NCI-H748 treated with DMSO at 0.1 percent for 48 hours (cell line): ENCODE measurements at places on chromosomes 7 and 10.

DNA sequence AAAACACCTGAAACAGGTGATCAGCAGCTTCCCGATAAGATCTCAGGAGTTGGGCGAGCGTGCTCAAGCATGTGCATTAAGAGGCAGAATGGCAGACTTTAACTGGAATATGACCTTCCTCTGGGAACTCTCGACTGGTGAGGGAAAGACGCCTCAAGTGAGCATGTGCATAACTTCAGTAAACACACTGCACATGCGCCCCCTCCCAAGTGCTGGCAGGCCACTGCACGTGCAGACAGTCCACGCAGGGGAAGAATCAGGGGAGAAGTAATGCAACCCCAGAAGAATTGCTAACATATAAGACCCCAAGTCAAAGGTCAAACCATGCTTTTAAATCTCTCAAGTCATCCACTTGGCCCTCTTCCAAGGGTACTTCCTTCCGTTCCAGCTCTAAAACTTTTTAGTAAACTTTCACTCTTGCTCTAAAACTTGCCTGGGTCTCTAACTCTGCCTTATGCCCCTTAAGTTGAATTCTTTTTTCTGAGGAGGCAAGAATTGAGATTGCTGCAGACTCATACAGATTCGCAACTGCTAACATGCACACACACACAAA, 541.0 kb downstream of the TNS3 start:
- DNase-seq, result no peak

GRCh38 chr7:90412458-90413184, 9.4 kb downstream of the CLDN12 start:
- DNase-seq, result no peak

DNA sequence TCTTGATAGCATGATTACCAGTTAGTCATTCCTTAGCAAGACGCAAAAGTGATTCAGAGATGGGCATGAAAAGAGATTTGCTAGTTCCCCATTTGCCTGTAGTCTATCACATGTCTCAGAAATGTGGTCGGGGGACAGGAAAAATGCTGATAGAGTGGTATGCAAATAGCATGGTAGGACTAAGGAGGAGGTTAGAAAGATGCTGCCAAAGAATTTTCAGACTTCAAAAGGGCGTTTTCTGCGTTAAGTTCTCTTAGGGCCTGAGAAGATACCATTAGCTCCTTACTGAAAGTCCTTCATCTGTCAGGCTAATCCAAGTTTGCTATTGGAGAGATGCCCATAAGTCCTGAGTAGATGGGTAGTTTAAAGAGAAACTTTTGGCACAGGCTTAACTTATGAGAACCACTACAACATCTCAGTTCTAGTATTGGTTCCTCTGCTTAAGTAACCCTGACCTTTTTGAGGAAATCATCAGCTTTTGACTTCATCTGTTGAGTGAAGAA, 2.7 kb downstream of the CALD1 start:
- DNase-seq, result no peak

GRCh38 chr7:40329601-40330153, 194.9 kb downstream of the SUGCT start:
- DNase-seq, result peak; percentile 11

DNA sequence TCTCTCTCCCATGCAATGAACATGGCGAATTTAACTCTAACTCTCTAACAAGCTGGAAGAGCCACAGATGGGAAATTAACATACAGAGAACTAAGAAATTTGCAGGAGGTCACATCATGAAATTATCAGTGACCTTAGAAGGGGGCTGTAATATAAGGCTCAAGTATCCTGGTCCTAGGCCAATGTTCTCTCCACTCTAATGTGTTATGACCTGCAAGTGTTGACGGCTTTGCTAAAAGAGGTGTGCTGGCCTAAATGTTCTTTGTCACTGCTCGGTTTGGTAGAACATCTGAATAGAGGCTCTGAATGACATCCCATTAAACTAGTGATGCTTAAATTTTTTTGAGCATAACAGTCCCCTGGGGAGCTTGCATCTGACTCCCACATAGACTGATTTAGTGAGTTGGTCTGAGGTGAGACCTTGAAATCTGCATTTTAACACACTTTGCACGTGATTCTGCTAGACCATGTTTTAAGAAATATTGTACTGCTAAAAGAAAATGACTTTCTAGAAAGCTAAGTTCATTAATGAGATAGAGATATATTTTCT, 129.3 kb downstream of the GFRA1 start:
- DNase-seq, result no peak

DNA sequence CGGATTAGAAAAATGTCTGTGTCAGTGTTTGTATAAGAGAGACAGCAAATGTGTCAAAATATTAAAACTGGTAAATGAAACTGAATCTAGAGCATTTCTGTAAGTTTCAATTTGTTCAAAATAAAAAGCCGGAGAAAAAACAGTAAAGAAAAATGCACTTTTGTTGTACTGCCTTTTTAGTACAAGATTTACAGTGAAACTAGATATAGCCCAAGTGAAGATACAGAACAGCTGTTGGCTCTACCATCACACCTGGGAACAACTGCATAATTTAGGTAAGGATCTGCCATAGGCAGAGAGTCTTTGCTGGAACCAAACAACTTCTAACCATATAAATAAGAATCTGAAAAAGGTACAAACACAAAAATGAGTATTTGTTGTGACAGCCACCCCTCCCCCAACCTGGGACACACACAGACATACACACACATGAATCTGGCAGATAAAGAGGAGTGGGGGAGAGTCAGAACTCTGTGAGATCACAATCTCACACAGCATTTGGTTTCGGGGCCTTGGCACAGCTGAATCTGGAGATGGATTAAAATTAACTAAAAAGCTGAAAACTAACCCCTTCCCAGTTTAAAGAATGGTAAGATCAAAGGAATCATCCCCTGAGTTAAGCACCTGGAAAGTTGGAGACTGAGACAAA, 54.8 kb downstream of the DPY19L1 start:
- DNase-seq, result no peak

DNA sequence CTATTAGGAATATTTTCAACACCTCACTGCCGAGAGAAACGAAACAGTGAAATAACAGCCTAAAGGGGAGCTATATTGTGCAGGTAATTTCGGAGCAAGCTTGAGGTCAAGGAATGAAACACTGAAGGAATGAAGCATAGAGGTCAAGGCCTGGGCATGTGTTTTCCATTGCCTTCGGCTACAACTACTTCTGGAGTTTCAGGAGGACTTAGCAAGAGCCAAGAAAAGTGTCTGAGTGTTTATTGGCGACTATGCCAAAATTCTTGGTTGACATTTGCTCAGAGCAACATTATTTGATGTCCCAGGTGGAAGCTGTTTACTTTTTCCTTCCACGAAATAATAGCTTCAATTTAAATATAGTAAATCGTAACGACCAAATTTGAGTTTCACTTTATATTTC, 89.6 kb upstream of the IFRD1 start:
- DNase-seq, result no peak

DNA sequence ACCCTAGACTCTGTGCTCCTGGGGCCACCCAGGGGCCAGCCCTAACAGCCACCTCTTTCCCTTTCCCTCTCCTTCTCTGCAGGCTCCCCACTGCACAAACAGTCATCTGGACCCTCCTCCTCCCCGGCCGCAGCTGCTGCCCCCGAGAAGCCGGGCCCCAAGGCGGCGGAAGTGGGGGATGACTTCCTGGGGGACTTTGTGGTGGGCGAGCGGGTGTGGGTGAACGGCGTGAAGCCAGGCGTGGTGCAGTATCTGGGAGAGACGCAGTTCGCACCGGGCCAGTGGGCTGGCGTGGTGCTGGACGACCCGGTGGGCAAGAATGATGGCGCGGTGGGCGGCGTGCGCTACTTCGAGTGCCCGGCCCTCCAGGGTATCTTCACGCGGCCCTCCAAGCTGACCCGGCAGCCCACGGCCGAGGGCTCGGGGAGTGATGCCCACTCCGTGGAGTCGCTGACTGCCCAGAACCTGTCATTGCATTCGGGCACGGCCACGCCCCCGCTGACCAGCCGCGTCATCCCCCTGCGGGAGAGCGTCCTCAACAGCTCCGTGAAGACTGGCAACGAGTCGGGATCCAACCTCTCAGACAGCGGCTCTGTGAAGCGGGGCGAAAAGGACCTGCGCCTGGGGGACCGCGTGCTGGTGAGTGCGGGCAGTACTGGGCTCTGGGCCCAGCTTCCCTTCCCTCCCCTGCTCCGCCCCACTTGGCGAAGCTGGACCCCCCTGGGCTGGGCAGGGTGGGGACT, 49.3 kb downstream of the CLIP2 start:
- no peak for DNase-seq

DNA sequence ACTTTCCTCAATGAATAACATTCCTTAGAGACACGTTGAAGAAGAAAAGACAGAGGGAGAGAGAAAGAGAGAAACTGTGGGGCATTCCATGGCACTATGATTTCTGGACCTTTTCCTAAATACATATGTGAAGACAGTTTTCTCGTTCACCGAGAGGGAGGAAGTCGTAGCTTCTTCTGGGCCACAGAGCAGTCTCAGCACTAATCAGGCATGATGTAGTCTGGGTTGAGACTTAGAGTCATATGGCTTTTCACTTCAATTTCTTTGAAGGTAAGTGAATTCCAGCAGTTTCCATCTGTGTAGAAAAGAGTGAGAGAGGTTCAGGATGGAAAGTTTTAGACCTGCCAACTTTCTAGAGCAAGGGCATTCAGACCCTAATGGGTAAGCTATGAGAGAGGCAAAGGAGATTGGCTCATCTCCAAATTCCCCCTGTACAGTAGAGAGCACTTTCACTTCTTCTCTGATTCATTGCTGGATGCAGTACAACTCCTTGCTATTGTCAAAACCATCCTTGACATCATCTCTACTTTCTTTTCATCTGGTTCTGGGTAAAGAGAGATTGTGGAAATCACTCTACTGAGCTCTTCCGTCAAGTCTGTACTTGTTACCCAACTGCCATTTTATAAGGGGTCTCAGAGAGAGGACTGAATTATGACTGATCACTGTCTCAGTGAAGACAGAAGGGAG, 31.5 kb upstream of the OR9A4 start:
- DNase-seq, result no peak

DNA sequence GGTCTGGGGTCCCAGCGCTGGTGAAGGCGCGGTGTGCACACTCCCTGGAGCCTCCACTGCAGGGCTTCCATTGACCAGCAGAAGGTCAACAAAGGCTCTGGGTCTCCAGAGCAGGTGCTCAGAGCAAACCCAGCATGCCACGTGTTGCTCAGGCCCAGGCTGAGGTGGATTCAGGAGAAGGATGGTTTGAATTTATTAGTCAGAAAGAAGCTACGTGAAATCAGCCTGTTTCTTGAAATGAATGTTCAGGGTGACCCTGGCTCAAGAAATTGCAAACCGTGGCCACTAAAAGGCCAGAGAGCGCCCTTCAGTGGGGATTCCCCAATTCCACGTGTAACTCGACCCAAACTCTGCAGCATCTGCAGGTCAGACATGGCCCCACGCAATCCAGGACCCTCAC, 82.7 kb upstream of the PFKP start:
- no peak for DNase-seq

DNA sequence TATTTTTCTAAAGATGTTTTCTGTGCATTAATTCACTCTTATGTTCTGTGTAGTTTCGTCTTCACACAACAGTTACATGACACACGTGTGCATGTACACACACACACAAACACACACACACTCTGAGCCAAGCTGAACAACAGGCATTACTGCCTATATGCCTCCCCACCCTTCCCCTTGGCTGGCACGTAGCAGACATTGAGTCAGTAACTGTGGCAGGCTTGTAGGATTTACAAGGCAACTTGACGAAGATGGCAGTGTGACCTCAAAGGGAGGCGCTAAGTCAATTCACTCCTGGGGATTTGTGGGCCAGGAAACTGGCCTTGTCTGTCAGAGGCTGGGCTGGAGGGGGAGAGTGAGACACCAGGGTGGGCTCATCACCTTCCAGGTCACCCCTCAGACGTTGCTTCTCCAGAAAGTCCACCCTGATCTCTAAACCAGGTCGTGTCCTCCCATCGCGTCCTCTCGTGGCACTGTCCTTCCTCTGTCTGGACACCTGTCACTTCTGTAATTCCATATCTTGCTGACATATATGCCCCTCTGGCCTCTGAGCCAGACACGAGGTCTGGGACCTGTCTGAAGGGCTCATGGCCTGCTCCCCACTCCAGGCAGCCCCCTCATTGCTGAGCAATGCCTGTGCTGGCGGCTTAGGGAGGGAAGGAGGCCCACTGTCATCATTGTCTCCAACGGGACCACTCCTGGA, 41.1 kb upstream of the INPP5A start:
- DNase-seq, result no peak

GRCh38 chr7:70738151-70738885, 393.6 kb upstream of the GALNT17 start:
- no peak for DNase-seq

DNA sequence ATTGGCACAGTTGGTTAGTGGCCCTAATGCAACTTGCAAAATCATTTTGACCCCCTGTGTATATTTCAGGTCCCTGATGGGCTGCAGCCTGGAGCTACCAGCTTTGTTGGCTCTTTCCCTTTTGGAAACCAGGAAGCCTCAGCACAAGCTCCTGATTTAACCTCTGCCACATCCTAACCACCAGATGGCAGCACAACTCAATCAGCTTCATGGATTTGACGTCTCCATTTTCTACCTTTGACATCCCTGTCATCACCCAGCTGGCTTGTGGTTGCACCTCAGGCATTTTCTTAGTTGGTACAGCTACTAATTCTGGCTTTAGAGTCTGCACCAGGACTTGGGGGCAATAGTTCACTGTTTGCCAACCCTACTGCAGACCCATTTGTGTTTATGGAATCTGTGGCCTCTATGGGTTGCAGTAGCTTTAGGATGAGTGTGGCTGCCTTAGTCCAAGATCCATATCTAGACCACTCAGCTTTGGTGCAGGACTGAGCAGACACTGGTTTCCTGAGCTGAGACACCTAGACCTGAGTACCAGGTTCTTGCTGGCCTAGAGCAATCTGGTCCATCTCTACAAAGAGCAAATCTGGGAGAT, 456.2 kb downstream of the REEP3 start:
- DNase-seq, result peak; percentile 22

DNA sequence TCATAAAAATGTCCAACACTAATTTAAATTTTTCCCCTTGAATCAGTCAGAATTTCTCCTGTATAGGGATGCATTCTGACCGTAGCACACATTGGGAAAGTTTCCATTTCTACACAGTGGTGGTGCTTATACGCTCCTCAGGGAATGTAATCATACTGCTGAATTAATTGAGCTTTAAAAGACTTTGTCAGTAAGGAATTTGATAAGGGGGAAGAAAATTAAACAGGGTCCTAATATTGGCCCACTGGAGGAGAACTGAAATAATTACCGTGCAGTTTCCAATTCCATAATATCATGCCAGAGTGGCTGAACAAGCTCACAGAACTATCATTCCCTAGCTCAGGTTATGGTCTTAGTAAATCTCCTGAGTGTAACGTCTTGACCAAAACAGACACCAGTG, 1041.9 kb downstream of the NRG3 start:
- no peak for DNase-seq

DNA sequence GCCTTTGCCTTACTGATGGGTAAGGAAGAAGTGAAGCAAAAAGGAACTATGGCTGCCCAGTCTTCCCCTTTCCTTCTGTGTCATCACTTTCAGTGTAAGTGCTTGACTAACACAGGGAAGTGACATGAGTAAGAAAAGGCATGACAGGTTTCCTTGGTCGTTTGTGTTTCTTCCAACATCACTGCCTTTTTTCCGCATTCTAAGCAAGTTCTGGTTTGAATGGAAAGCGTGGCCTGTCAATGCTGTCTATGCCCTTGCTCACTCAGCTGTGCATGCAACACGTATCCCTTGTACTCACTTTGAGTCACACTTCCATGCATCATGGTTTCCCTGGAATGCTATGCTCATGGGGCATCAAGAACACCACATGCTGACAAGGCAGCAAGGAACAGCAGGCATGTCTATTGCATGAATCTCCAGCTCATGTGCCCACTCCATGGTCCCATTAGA, 111.8 kb downstream of the OAT start:
- DNase-seq, result no peak

- no peak for DNase-seq
Observed at GRCh38 chr7:38512704-38513103, 118.5 kb downstream of the AMPH start.

GRCh38 chr7:12370249-12370648, 33.4 kb downstream of the VWDE start:
- no peak for DNase-seq
